AG09309 (cell line): ENCODE measurements at places on chromosomes 1 and 21.

- no peak for DNase-seq
Measured at GRCh38 chr21:37842163-37842919, 73.9 kb downstream of the KCNJ6 start.

DNA sequence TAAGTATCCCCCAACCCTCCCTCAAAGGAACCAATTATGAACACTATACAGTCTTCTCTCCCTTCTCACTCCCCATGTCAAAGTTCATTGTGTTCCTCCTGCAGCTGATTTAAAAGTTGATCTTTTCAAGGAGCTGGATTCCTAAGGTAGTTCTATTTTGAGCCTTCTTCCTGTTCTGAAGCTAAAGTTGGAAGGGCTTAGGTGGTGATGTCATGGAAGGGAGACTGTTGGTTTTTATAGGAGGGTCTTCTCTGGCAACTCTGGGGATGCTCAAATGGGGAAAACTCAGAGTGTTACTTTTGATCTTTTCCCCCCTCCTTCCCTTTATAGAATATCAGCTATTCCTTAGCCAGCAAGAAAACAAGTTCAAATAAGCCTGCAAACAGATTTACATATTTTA, 83.0 kb upstream of the AK4 start:
- no peak for DNase-seq

GRCh38 chr1:232776526-232777106, 28.6 kb upstream of the MAP10 start:
- no peak for DNase-seq

DNA sequence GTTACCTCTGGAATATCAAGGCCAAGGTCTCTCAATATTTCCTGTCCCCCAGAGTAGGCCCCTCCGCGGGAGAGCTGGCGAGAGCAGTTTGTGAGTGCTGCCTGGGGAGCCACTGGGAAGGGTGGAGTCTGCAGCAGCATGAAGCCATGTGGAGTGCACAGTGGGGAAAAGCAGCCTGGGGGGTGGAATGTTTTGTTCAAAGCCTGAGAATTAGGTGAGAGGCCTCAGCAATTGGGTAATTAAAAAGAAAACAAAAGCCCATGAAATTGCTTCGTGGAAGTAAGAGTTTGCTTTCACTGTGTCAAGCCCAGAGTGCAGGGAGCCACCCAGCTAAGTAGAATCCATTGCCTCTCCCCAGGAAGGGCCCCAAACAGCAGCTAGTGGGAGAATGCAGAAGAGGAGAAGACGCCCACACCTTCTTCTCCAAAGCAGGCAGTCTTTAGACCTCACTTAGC, 30.2 kb upstream of the DISC1 start:
- DNase-seq, result no peak

DNA sequence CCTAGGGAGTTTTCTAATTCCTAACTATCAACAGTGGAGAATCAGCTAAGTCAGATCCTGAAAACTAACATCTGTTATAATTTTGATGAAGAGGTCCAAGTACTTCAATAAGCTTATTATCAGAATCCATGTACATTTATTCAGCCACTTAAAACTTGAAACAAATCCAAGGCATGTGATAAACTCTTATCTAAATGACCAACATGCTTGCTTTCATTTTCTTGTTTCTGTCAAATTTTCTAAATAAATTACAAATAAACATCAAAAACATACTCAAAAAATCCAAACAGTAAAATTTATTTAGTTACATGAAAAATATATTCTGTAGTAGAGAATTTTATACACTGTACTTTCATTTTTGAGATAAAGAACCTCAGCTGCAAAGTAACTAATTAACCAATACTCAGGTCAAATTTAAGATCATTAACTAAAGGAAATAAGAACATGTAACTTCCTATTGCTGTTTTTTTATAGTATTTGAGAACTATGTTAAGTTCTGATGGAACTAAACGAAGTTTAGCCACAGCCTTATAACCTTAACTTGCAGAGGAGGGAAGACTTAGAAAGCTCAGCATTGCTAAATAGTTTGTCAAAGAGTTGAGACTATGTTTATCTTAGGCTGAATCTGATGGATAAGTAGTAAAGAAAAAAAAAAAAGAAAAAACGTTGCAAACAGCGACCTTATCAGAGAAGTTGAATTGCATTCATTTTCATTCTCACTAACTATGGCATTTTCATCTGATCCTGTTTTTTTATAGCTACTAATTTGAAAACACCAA, 44.9 kb downstream of the SYNJ1 start:
- DNase-seq, result no peak

GRCh38 chr21:41366522-41367151, 4.8 kb downstream of the MX2 start:
- DNase-seq, result peak; percentile 63

GRCh38 chr1:31705080-31705866, 1.5 kb upstream of the COL16A1 start:
- no peak for DNase-seq

GRCh38 chr1:115976921-115977498, 697 bp downstream of the SLC22A15 start:
- no peak for DNase-seq

GRCh38 chr1:92094090-92094489, 13.9 kb downstream of the BTBD8 start:
- DNase-seq, result no peak

GRCh38 chr1:113545210-113545609, 154.9 kb downstream of the MAGI3 start:
- DNase-seq, result no peak

GRCh38 chr1:1373815-1374588, 1.0 kb downstream of the AURKAIP1 start:
- DNase-seq, result no peak

DNA sequence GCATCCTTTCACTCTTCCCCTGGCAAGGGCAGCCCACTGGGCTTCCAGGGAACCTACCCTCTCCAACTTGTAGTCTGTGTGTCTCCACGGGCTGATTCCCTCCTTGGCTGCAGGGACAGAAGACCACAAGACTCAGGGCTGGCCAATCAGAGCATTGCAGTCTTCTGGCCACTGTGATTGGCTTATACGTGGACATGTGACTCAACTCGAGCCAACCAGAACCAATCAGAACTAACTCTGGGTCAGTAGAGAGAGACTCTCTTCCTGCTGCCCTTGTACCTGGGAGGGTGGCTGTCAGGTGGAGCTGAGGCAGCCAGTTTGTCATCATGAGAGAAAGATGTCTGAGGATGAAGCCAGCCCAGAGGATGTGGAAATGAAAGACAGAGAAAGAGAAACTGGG, 64.0 kb downstream of the DHRS3 start:
- no peak for DNase-seq

DNA sequence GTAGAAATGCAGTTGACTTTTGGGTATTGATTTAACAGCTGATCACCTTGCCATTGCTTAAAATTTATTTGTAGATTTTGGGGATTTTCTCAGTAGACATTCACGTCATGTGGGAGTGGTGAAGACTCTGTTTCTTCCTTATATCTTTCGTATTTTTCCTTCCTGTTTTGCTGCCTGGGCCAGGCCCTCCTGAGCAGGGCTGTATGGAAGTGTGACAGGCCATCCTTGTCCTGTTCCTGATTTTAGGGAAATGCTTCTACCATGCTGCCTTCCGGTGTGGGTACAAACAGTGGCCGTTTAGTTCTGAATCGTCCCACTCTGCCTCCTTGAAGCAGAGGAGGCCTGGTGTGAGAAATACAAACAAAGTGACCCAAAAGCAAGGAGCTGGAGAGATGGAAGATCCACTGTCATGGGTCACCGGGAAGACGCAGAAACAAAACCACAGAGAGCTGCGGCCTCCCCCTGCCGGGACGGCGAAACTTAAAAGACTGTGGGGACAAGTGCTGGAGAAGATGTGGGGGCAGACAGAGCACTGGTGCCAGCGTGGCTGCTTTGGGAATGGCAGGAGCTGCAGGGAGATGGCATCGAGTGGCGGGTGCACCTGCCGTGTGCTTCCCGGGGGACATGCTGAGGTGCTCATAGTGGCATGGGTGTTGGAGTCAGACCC, 7.6 kb downstream of the AGPAT3 start:
- no peak for DNase-seq

DNA sequence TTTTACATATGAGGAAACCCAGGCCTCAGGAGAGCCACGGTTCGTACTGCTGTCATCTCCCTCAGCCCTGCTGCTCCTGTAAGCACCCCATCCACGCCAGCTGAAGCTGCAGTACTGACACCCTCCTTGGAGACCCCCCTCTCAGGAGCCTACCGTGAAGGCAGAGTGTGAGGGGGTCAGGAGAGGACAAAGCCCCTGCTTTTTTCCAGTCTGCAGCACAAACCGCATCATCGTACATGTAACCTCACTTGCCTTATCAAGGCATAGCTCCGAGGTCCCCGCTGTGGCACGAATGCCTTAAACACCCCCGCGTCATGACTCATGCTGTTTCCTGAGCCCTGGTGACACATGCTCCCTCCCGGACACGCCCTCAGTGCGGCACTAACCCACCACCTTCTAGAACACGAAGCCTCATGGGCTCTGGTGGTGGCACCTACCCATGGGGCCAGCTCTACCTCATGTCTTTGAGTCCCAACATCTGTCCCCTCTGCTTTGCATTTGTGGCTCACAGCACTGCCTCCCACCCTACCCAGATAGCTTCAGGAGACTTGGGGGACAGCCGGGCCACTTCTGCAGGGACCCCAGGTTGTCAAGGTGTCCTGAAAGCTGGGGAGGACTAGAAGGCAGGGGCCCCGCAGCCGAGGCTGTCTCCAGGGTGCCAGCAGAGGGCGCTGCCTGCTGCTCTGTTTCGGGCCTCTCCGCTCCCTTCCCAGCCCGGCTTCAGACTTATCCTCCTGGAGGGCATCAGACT, 4.9 kb downstream of the SH3BGRL3 start:
- DNase-seq, result no peak

GRCh38 chr1:114145504-114146151, 8.0 kb downstream of the SYT6 start:
- no peak for DNase-seq

DNA sequence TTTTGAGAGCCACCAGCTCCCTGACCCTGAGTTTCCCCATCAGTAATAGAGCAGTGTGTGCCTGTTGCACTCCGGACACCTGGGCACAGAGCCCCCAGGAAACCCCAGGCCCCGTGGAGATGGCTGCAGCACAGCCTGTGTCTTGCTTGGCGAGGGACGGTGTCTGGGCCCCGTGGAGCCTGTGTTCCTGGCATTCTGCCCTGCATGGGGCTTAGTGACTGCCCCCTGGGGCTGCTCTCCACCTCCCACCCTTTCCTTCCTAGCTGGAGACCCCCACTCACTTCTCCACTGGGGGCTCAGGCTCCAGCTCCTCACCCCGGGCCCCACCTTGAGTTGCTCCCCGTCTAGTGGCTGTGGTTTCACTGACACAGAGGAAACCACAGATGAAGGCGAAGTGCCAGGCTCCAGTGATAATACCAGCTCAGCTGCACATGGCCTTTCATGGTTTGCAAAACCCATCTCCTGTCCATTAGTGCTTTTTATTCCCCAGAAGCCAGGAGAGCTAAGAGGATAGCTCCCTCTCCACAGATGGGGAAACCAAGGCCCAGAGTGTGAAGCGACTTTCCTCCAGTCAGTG, 39.4 kb downstream of the DMRTB1 start:
- peak; percentile 37 for DNase-seq

GRCh38 chr1:236575523-236575922, 28.8 kb downstream of the HEATR1 start:
- DNase-seq, result peak; percentile 10

- DNase-seq, result no peak
Measured at GRCh38 chr21:37655611-37656300, 260.5 kb downstream of the KCNJ6 start.

DNA sequence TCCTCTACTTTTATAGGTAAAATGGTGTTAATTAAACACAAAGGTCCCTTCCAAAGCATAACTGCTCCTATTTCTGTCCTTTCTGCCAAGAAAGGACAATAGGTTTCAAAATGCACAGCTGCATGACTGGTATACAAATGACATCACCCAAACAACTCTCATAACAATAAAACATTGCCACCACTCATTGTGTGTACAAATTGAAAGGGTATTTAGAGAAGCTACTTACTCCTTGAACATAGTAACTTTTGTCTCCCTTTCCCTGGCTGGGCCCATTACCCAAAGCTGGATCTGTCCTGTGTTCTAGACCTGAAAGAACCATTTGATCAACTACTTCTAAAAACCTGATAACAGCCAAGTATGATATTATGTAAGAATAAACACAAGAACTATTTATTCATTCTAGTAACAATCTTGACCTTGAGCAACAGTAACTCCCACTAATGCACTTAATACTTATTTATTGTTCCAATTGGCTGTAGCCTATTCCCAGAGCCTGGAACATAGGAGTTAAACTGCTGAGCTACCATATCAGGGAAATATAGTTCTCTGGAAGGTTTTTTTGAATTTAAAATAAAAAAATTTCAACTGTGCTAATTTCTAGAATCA, 38.2 kb downstream of the TTLL7 start:
- no peak for DNase-seq

DNA sequence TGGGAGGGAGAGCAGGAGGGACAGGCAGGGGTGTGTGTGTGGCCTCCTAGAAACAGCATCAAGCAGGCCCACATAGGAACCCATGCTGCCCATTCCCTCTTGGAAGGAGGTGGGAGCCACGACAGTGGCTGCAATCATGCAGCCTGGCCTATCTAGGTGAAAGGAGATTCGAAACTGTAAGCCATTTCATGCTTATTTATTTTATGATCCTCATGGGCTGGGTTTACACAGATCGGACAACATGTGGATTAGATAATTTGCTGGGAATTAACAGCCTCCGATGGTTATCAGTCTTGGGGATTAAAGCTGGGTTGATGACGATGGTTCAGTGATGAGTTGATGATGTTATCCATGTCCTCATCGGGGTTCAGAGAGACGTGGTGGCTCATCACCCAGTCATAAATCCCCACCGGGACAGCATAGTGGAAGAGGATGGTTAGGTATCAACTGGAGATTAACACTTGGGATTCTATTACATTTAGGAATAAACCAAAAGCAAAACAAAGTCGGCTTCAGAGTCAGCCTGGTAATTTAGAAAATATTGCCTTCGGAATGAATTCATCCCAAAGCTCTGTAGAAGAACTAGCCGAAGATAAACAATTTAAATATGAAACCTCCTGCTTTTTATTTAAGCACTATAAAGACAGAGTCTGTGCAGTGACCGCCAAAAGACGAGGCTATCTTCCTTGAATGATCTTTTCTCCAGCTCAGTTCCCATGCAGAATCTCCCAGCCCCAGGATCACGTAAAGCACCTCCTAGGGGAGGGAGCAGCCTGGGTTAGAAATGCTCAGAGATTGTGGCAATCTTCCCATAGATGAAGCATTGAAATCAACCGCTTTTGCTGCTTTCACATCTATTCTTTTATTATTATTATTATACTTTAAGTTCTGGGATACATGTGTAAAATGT, 252.8 kb downstream of the FOXD2 start:
- DNase-seq, result no peak

GRCh38 chr1:100816049-100816448, 78.6 kb downstream of the EXTL2 start:
- DNase-seq, result no peak

GRCh38 chr1:60963167-60963940, 119.0 kb upstream of the NFIA start:
- DNase-seq, result no peak
